ENCODE measurements at places on chromosomes 12 and 14.

- DNase-seq, result no peak
These were observed 999 bp upstream of the MYRFL start for GRCh38 chr12:69824028-69824427.

GRCh38 chr14:67510121-67510520 is 21.6 kb upstream of the TMEM229B start:
- DNase-seq, result no peak

- no peak for DNase-seq
These were observed 707 bp downstream of the DHRS1 start for GRCh38 chr14:24298892-24299254.

DNA sequence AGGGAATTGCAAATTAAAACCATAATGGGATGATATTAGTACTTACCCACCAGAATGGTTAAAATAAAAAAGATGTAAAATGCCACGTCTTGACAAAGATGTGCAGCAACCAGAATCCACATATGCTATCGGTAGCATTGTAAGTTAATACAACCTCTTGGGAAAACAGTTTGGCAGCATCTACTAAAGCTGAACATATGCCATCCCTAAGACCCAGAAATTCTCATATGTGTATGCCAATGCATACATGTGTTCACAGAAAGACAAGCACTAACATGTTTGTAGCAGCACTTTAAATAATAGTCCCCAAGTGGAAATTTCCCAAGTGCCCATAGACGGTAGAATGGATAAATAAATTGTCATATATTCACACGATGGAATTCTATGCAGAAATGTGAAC is 28.3 kb upstream of the SLC5A8 start:
- no peak for DNase-seq

- no peak for DNase-seq
These were observed 101.6 kb downstream of the OTX2 start for GRCh38 chr14:56708704-56709103.

- DNase-seq, result no peak
These were observed 36.0 kb downstream of the CPM start for GRCh38 chr12:68896881-68897540.

DNA sequence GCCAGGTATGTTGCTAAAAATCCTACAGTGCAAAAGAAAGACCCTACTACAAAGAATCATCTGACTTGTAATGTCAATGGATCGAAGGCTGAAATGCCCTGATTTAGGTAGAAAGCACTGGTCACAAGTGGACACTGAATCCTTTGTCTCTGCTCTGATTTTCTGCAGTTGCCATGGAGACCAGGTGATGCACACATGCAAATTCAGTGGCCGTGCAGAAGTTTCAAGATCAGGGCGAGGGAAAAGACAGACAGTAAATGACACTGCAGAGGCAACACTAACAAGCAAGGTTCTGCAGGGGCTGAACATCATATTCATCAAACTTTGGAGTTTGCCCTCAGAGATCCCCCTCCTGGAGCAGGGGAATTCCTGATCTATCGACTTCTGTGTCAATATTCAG is 370.3 kb upstream of the TMEM132C start:
- DNase-seq, result no peak

- no peak for DNase-seq
These were observed 948.2 kb downstream of the BCL11B start for GRCh38 chr14:98323836-98324235.

DNA sequence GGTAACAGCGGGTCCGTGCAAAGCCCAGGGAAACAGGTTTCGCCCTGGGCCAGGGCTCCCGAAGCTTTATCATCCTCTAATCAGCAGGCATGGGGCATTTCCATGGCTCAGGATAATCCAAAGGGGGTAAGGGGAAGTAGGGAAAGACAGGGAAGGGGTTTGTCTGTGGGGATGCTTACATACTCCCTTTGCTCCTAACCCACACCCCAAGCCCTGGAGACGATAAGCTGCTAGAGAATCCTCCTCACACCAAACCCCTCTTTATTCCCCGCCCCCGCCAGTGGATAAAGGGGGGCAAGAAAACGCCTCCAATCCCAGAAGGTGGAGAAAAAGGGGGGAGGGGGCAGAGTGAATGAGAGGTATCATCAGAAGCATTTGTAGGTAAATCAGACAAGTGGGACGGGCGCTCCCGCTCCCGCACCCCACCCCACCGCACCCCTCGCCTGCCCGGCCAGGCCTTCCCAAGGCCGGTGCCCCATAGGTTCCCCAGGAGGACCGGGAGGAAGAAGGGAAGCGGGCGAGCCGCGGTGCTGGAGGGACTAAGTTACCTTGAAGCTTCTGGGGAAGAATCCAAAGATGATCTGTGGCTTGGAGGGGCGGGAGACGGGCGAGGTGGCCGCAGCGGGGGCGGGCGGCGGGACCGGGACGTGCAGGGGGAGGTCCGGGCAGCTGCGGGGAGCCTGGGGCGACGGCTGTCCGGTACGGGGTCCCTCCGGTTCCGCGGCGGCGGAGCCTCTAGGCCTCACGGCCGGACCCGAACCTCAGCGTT is 762 bp downstream of the PPP2R5E start:
- DNase-seq, result peak; percentile 5

GRCh38 chr12:106247674-106248311 is at the start of gene CKAP4:
CKAP4 (minus strand) TSS chr12:106248020; CDS start chr12:106247851, 169 bp downstream.
- peak; percentile 56 for DNase-seq

DNA sequence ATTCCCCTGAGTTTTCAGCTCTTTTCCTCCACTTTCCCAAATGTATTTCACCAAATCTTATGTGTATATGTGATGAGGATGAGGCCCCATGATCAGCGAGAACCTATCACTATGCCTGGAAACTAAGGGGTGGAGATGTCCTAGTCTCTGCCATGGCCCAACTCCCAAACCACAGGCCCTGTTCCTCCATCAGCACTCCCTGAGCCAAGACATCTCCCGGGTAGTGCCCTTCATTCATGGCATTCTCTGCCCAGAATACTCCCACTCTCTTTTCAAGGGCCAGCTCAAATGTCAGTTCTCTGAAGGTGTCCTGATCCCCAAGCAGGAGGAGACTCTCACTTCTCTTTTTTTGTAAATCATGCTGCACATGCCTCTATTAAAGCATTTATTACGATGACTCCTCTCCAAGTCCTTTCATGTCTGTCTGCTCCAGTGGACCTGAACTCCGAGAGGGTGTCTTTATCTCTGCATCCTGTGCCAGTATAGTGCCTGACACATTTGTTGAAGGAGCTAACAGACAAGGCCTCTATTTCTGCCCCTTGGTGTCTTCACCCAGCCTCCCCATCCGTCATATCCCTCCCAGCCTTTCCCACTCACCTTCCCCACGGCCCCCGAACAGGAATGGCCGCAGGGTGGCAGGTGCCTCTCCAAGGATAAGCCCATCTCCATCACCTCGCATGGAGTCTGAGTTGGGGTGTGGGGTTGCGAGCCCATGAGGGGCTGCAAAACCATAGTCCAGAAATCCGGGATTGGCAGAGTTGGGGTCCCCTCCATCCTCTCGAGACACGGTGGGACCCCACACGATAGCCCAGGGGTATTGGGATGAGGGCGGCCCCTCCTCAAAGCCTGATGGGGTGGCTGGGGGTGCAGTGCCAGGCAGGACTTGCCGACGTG is 3.7 kb downstream of the PIANP start:
- no peak for DNase-seq

DNA sequence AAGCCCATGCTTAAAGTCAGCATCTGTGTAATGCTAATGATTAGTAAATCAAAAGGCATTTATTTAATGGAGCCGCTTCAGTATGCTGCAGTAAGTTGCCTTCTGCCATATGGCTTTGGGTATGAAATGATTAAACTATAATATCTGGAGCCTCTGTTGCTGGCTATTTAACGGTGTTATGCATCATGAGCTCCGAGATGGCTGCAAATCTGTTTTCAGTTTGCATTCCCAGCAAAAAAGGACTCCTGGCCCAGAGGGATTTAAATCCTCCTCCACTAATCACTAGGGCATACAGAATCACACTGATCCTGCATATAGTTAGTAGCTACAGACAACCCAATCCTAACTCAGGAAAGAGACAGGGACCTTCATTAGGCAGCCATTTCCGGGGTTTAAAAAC is 171.5 kb upstream of the EEA1 start:
- DNase-seq, result no peak

DNA sequence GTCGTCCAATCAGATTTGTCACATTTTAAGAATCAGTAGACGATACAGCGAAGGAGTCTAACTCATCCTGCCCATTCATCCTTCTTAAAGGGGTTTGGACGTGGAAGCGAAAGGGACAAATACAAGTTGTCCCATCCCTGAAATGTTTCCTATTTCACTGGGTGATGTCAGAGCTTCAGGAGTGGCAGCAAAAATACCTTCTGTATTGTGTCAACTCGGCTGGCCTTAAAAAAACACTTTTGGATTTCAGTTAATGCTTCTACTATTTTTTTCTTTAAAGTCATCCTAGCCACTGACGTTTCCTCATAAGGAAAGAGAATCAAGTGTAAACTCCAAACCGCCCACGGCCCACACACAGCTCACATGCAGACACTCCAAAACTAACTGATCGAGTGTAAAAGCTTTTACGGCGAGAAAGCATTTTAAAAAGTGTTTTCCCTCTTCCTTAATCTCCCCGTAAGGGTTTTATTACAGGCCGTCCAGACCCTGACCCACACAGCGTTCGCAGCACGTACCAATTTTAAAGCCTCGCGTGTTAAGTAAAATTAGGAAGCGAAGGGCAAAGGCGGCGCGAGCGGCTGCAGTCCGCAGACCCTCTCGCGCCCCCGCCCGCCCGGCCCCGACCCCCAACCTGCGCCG is 593 bp downstream of the CFL2 start:
- no peak for DNase-seq

DNA sequence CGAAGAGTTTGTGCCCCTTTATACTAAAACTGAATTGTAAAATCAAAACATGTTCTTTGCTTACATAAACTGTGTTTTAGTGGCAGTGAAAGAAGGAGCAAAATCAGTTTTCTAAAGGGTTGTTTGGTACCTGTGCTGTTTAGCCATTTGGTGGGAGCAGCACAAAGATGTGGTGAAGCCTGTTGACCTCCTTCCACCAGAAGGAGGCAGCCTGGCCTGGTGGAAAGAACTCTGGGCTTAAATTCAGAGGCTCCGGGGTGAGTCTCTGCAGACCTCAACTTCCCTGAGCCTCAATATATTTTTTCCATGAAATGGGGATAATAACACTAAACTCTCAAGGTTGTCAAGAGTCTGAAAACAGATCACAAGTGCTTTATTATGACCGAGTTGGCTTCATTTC is 502.5 kb downstream of the VRK1 start:
- no peak for DNase-seq

- peak; percentile 74 for DNase-seq
These were observed 39.5 kb downstream of the BEGAIN start for GRCh38 chr14:100547633-100548294.

DNA sequence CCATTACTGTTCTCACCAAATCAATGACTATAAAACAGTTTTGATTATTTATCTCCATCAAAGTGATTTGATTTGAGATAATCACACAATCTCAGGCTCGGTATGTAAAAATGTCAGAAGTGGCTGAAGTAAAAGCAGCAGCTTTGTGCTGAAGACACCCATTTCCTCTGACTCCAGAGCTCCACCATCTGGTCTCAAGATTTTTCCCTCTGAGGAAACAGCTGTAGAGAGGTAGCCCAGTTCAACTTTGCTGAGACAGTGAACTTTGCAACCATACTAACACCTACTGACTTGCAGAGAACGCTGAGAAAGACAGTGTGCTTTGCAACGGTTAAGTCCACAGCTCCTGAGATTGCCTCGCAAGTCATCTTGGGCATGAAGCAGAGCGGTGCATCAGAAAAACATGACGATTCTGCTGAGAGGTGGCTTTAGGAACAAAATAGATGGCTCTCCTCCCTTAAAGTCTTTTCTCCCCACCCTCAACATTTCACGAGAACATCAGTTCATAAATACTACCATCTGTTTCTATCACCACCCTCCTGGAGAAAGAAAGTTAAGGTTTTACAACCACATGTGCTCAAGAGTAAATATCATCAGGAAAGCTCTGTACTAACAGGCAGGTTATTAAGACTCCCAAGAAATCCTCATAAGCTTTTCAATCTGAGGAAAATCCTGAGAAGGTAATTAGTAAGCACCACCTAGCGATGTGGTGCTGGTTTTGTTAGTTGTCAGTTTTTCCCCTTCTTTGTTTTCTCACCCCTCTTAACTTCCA is 34.8 kb downstream of the HIGD1C start:
- DNase-seq, result peak; percentile 17

DNA sequence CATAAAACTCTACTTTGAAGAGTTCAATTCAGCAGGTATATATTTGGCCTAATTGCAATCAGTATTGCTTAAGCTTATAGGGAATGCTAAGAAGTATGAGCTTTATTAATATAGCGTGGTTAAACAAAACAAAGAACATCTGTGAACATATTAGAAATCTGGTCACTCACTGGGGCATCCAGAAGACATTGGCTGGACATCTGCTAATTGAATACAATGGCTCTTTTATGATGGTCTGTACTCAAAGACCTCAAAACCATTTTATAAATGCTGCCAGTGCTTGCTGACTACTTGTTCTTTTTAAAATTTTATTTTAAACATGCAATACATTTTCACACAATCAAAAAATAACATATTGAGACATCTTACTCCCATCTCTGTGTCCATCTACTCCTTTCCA is 173.0 kb downstream of the STXBP6 start:
- DNase-seq, result no peak

DNA sequence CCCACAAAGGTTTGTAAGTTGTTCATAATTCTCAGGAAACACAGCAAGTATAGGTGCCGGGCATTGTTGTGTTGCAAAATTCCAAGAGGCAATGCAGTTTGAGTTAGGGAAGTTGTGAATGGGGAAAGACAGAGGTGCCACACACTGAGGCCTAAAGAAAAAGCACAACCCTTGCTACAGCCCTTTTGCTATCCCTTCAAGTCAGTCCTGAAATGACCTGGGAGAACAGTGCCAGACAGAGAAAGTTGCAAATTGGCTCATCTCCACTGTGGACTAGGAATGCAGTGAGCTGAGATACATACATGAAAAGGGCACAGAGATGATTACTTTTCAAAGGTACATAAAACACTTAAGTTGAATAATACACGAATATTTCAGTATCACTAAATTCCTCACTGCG is 213.3 kb upstream of the TMTC1 start:
- no peak for DNase-seq

GRCh38 chr12:96500693-96501092 is 11.3 kb downstream of the CFAP54 start:
- peak; percentile 31 for DNase-seq

All from CD4-positive, alpha-beta T cell treated with Interferon alpha-2 for 1 hour (primary cell).